ENCODE measurements at places on chromosomes 1 and 21.

DNA sequence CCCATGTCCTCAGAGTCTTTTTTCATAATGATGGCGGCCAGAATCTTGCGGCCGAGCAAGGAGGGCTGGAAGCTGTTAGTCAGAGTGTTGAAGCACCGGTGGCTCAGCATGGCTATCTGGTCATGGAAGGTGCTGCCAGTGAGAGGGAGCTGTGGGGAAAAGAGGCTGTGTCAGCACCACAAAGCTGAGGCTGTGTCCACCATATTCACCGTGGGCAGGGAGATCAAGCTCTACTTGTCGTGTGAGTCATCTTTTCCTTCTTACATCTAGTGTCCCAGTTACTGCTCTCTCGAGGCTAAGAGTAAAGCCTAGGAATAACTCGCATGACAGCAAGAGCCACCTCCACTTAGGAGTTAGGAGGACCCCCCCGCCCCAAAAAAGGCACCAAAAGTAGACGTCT lies 18.2 kb downstream of the ADAR start:
- no peak for DNase-seq

GRCh38 chr1:89262643-89263042 lies 10.0 kb downstream of the GBP5 start:
- no peak for DNase-seq

DNA sequence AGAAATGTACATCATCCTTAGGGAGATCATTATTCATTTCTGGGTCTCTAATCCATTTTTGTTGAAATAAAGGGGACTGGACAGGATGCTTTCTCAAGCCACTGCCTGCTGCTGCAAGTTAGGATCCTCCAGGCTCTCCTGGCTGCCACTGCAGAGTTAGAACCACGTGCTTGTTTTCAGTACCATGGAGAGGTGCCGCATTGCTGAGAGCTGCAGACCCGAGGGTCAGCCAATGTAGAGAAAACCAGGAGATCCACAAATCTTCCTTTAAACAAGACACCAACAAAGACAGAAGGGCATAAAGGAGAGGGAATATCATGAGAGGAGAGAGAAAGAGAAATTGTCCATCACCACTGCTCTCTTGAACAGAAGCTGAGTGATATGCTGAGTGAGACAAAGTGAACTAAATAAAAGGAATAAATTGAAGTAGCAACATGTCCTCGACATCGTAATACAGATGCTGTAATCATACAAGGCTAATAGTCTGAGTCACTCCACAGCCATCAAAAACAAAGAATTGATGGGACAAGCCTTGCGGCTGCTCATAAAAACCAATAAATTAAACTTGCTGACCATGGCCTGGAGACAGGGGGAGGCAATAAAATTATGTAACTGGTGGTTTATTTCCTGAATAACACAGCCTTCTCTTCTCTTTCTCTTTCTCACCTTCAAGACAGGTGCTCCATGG lies 255.7 kb downstream of the OMA1 start:
- DNase-seq = no peak

DNA sequence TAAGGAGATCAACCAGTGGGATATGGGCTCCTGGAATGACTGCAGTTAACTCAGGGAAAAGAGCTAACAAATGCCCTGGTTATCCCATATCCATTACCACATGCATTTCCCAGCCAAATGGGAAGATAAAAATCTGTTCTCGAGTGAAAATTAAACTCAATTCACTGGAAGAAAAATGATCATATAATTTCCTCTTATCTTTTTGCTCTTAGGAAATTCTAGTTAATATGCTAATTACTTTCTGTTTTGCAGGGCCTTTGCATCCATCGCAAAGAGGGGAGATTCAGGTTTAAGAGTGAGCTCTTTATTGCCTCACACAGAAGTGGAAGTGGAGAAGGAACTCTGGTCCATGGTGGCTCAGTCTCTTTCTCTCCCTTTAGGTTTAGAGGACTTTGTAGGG lies 3.9 kb upstream of the IL24 start:
- DNase-seq = no peak

- DNase-seq = no peak
Measured at GRCh38 chr1:86567878-86568277, 21.0 kb downstream of the CLCA4 start.

DNA sequence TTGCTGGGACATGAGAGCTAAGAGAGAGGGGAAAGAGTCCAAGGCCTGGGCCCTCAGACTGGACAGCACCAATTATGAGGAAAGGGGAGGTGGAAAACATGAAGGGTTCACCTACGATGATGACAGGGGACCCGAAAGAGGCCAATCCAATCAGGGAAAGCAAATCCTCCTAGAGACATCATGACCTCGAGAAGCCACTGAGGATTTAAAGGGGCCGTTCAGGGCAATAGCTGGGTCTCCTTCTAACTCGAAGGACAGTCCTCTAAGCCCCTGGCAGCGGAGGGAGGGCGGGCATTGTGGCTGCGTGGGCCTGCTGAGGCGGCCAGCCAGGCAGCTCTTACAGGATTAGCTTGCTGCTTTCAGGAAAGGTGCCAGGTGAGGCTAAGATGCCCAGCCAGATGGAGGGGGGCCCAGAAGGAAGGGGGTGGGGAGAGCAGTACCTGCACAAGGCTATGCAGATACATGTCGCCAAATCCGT lies 7.4 kb downstream of the MEF2D start:
- no peak for DNase-seq

DNA sequence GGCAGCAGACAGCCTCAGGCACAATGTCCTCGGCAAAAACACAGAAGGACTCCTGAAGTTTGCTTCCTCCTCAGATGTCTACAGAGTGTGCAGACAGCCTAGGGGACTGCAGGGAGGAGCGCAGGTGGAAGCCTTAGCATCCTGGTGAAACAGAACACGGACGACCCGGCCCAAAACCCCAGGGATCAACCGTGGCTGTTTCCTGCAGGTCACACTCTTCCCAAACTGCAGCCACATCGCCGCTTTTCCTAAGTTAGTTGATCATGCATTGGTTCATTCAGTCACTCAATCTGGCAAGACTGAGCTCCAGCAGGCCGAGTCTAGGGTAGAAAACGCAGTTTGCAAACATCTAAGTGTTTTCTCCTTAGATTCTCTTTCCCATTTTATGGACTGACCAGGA lies 33.4 kb downstream of the FHAD1 start:
- DNase-seq = no peak

DNA sequence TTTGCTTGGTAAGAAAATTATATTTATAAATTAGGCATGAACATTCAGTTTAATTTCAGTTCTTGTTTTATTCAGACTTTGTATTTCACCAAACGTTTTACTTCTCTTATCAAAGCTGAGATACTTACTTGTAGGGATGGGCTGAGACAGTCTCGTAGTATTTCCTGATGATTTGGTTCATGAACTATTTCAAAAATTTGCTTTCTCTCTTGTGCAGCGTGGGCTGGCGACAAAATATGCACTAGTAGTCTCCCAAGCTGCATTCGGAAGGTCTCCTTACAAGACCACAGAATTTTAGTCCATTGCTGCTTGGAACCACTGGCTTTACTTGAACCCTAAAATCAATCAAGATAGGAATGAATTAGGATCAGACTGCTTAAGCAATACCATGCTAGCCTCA lies 91.7 kb upstream of the GNG4 start:
- no peak for DNase-seq

DNA sequence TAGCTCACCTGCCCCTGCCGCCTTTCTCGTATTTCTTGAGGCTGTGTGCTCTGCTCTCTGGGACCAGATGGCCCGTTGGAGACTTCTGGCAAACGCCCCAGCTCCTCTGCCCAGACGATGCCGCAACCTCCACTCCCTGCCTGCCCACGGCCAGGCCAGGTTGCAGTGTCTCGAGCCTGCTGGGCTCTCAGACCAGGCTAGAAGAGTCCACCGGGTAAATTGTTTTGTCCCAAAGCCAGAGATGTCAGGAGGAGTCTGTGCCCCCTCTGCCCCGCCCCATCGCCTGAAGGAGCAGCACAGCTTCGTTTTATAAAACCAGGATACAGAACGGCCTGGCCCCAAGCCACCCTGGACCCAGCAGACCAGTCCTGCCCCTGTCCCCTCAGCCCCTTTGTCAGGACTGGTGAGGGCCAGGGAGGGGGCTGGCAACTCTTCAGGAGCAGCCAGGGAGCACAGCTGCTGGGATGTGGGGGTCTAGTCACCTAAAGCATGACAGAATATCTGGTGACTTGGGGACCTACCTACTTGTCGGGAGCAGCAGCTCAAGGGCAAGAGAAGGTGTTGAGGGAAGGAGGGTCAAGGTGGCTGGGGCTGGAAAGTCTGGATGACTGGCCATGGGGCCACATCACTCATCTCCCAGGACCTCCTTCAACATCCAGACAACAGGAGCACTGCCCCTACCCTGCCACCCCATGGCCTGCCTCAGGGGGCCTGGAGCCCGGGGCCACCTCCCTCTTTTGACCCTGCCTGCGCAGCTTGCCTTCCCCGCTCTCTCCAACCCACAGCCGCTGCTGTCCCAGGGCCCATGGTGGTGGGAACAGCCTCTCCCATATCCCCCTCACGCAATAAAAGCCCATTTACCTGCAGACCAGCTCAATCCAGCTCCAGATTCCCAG lies 33.9 kb upstream of the LBR start:
- DNase-seq = no peak

DNA sequence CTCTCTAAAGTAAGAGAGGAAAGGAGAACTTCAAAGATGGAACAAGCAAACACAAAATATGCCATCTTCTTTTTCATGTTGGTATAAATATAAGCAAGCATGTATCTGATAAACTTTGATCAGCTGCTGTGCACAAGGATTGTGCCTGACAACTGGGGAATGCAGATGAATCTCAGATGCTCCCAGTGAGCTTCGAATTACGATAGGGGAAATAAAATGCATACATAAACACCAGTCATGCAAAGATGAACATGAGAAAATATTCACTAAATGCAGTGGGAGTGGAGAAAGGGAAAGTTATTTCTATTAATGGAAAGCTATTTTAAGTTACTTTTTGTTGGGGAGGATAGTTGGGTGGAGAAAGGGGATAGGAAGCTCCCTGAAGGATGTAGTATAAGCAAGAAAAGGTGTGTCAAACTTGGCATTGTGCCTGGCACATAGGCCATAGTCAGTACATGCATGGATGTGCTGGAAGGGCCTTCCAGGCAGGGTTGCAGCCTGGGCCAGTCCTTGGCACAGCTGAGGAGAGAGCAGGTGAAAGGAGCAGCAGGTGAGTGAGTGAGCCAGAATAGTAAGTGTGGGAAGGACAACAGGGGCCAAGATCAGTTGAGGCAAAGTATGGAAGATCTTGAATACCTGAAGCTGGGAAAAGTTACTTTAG lies 57.8 kb upstream of the PGD start:
- no peak for DNase-seq

GRCh38 chr1:27005648-27006496 lies 6.8 kb downstream of the TENT5B start:
- DNase-seq = no peak

GRCh38 chr1:50335036-50335435 lies 88.2 kb downstream of the DMRTA2 start:
- no peak for DNase-seq

DNA sequence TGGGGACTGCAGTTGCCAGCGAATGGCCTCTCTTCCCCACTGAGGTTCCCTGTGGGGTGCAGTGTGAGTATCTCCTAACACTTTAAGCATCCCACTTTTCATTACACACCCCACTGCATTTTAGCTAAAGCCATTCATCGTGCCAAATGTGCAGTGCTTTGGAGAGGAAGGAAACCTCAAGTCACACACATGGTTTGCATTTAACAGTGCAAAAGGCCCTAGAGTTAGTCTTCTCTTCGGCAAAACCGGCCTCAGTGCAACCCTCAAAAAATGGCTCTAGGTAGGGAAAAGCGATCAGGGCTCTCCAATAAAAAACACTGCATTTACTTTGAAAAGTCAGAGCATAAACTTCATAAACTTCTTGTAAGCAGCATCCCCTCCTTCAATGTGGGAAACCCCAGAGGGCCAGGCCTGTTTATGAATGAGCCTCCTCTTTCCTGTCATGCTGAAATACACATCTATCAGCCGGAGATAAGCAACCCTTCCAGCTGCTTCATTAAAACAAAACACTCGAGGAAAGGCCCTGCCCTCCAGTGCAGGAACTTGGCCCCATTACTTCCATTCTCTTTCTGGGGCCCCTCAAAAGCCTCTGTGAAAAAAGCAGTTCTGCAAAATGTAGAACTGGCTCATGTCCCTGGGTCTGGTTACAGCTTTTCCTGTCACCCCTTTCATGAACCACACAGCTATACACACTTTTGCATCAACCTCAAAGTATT lies 184.0 kb downstream of the CDC7 start:
- no peak for DNase-seq

GRCh38 chr1:145927916-145928643 lies 796 bp upstream of the RBM8A start:
- DNase-seq = no peak

- DNase-seq = no peak
Measured at GRCh38 chr1:9730096-9730901, 78.8 kb downstream of the PIK3CD start.

- no peak for DNase-seq
Measured at GRCh38 chr1:165075725-165076370, 280.7 kb downstream of the LMX1A start.

GRCh38 chr1:186420311-186420710 lies 40.6 kb downstream of the PDC start:
- DNase-seq = no peak

GRCh38 chr1:39922251-39922688 lies 20.6 kb upstream of the MYCL start:
- DNase-seq = no peak

- no peak for DNase-seq
Measured at GRCh38 chr1:214552174-214552608, 789 bp upstream of the PTPN14 start.

GRCh38 chr1:84776639-84777038 lies 86.4 kb upstream of the SSX2IP start:
- no peak for DNase-seq

DNA sequence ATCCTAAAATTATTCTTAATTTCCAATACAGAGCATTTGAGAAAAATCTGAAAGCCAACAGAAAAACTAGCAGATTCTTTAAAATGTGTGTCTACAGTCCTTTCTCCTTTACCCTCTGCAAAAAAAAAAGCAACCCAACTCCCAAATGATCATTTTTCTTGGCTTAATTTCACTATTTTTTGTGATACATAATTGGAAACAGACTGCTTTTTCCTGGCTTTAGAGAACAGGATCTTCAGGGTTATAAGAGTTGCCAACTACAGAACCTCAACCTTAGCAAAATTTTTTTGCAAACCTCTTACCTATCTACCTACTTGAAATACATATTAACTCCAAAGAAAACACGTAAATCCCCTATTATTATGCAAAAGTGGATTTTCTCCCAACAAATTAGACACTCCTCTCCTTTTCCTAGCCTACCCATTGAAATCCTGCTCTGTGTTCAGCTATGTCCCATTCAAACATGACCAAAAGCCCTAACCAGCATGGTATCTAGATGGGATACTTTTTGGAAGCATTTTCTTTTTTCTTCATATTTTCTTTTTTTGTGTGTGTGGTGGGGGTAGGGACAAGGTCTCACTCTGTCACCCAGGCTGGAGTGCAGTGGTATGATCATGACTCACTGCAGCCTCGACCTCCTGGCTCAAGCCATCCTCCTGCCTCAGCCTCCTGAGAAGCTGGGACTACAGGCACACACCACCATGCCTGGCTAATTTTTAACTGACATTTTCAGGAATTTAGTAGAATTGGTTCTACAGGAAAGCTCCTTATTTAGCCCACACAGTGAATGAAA lies 9.0 kb downstream of the TGFBR3 start:
- DNase-seq = no peak
